Activated naive CD4-positive, alpha-beta T cell (primary cell): ENCODE measurements at places on chromosomes 3 and 15.

DNA sequence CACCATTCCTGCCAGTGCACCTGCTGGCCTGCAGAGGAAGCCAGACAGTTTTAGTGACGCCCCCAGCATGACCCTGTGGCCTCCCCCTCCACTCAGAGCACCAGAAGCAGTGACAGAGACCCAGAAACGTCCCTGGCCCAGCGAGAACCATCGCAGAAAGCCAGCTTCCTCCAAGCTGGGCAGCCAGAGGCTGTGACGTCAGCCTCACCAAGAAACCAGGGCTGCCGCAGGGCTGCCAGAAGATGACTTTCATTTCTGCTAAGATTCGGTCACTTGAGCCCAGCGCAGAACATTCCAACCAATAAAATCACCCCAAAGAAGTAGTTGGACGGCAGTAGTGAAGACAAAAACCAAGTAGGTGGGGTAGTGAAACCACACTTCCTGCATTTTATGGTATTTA lies 29.6 kb upstream of the RPL32 start:
- DNase-seq = no peak

DNA sequence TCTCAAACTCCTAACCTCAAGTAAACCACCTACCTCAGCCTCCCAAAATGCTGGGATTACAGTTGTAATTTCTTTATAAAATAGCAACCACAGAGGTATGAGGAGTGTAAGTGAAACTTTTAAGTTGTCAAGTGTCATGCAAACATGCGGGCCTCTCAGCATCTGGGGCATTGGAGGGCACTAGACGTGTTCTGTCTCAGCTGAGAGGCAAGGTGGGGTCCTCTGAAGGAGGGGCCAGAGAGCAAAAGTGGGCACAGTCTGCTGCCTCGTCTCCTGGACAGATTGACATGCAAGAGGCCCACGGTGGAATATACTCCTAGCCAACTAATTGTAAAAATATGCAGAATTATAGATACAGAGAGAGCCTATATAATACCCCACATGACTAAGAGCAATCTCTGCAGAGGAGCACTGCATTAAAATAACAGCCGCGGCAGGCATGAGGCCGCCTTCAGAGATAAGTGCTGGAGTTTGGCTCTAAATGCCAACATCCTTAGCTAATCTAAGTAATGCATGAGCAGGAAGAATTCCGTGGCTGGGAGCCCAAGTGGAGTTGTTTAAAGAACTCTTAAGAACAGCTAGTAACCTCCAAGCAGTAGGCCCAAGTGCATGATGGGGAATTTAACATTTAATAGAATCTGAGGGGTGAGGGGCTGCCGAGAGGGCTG lies 87.8 kb upstream of the RNU6-1 start:
- no peak for DNase-seq

DNA sequence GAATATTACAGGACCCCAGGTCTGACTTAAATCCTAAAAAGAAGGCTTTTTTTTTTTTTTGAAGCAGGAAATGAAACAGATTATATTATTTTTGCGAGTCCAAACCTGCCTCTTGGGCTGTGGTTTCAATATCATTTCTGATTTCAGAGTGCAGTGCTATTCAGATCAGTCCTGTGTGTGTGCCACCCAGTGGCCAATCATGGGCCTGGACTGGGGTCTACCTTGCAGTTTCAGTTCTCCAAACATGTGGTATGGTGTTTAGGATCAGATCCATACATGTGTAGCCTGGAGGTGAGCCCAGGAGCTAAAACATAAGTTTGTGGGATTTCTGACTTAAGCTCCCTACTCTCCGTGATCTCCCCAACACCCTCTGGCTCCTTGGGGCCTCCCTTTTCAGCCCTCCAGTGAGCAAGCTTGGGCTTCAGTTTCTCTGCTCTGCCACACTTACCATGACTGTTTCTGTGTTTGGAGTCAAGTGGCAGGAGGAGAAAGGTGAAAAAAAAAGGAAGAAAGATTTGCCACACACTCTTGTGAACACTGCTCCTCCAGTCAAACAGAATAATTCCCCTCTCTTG lies 12.1 kb upstream of the THSD4 start:
- DNase-seq = no peak

- peak; percentile 19 for DNase-seq
These were observed 753 bp upstream of the MYO5A start for GRCh38 chr15:52529341-52529924.
